AG10803 (cell line): ENCODE measurements at places on chromosomes 4 and X.

- DNase-seq, result no peak
These were observed 2.3 kb downstream of the SH3TC1 start for GRCh38 chr4:8201321-8201781.

DNA sequence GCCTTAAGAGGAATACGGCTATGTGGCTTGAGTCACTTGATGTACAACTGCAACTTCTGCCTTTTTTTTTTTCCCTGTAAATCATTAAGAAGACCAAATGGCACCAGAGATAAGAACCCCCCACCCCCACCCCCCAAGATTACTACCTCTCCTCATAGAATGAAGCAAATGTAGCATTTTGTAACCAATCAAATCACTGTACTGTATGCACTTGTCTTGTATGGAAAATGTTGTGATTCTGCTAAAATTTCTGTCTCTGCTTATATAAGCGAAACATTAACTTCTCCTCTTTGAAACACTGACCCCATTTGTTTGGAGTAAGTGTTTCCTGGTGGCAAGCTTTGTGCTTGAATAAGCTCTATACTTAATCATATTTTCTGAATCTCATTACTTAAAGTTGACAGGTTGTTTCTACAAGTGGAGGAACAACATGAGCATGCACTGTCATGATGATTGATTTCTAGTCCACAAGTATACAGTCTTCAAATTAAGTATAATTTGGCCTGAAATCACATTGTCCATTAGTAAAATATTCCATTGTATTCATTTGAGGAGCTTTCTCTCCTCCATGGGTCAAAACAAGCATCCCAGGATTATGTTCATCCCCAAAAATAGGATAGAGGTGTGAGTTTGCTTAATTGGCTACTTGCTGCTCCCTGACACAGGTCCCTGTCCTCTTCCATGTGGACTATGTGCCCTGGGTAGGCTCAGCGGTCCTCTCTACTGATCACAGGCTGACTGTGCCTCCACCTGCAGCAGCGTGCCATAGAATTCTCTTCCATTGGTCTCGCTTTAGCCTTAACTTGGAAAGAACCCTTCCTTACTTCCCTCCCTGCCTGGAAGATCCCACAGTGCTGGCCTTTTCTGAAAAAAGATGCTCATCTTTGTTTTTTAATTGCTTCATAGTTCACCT lies 104.0 kb upstream of the BMP2K start:
- DNase-seq, result no peak

GRCh38 chrX:153469811-153470410 lies 465 bp downstream of the HAUS7 start:
- peak; percentile 21 for DNase-seq

DNA sequence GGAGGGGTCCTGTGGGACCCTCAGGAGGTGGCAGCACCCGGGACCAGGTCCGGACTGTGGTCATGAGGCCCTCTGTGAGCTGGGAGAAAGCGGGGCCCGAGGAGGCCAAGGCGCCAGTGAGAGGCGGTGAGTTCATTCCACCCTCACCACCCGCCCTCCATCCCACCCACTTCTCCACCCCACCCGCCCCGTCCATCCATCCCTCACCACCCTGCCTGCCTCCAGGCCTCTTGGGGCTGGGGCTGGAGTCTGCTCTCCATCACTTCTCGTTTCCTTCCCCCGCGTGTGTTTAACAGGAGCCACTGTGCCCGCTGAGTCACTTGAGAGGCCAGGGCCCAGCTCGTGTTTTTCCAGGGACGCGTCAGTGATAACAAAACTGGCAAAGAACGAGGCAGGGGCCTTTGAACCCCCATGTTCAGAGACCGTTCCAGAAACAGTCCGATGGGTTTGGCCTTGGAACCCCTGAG lies 6.2 kb downstream of the SH3TC1 start:
- no peak for DNase-seq

DNA sequence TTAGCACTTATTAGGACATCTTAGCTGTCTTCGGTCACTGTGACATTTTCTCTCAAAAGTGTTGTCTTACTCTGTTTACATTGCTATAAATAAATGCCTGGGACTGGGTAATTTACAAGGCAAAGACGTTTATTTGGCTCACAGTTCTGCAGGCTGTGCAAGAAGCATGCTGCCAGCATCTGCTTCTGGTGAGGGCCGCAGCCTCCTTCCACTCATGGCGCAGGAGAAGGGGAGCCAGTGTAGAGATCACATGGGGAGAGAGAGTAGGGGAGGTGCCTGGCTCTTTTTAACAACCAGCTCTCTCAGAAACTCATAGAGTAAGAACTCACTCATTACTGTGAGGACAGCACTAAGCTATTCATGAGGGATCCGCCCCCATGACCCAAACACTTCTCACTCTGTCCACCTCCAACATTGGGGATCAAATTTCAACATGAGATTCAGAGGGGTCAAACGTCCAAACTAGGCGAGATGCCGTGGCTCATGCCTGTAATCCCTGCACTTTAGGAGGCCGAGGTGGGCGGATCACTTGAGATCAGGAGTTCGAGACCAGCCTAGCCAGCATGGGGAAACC lies 43.5 kb upstream of the HERC6 start:
- DNase-seq, result peak; percentile 23

GRCh38 chr4:53595834-53596233 lies 4.5 kb upstream of the LNX1 start:
- no peak for DNase-seq

DNA sequence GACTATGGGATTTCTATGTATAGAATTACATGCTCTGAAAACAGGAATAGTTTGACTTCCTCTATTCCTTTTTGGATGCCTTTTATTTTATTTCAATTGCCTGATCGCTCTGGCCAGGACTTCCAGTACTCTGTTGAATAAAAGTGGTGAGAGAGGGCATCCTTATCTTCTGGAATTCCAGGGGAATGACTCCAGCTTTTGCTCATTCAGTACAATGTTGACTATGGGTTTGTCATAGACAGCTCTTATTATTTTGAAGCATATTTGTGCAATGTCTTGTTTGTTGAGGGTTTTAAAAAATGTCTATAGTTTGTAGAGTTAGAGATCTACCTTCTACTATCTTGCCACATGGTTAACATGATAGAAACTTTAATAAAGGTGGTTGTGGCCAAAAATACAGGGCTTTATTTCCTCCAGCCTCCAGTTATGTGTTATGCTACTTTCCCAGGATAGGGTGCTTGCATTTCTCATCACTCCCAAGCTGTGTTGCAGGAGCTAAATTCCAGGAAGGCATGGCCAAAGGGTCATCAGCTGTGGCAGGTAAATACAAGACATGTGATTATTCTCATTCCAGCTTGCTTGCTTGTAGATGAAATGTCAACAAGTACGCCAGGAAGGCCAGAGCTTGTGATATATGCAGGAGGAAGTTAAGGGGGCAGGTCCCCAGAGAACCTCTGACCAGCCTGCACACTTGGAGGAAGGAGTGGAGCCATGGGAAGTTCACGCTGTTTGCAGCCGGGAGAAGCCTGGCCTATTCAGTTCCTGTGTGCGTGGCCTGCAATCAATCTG lies 142.4 kb upstream of the CPXCR1 start:
- DNase-seq, result no peak

GRCh38 chr4:10554694-10555093 lies 97.5 kb upstream of the ZNF518B start:
- peak; percentile 50 for DNase-seq

DNA sequence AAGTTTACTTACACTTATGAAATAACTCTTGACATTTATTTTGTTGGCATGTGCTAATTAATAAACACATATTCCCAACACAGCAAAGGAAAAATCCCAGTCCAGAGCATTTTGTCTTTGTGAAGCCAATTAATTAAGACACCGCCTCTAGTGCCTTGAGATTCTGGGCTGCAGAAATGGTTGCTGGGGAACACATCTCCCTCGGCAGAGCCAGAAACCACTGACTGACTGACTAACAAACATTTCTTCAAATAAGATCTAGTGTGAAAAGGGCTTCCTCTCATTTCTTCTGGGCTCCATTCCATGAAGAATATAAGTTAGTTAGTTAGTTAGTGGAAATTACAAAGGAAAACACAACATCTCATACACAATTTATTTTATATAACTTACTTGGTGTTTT lies 28.4 kb upstream of the NAP1L5 start:
- DNase-seq, result no peak

DNA sequence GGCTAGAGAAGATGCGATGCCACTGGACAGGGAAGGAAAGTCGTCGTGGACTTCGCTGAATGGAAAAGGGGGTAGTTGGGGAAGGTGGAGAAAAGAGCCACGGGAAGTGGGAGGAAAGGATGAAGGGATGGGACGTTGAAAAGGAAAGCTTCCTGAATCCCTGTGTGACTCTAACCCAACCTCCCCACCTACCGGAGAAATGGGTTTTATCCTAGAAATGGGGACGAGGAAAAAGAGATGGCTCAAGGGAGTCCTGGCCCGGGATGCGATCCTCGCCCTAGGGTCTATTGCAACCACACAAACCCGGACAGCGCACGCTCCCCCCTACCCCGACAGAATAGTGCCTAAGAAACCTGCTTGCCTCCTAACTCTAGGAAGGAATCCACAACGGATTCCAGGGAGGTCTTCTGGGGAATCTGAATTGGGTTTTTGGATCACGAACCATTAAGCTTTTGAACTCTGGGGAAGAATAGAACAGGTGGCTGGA lies 738 bp upstream of the TSPAN5 start:
- peak; percentile 43 for DNase-seq

DNA sequence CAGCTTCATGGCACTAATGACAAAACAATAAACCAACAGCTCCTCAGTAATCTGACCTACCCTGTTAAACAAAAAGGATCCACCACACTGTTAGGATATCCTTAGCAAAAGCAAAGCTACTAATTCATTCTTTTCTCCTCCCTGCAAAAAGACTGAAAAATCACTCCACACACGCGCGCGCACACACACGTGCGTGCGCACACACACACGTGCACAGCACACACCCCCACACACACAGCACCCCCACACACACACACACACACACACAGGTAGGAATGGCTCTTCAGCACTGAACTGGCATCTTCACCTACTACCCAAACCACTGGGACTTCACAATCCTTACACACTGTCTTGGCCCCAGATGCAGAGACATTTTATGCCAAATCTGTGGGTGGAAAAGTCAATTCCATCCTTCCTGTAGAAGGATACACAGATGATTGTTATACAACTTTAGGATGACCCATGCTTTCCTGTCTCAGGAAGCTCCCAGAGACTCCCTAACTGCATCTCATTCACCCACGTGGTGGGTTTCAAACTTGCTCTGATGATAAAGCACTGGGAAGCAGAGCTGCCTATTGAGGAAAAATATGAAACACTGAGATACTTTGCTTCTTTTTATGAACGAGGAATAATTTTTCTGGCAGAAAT lies 102.5 kb downstream of the TSPAN5 start:
- peak; percentile 60 for DNase-seq

DNA sequence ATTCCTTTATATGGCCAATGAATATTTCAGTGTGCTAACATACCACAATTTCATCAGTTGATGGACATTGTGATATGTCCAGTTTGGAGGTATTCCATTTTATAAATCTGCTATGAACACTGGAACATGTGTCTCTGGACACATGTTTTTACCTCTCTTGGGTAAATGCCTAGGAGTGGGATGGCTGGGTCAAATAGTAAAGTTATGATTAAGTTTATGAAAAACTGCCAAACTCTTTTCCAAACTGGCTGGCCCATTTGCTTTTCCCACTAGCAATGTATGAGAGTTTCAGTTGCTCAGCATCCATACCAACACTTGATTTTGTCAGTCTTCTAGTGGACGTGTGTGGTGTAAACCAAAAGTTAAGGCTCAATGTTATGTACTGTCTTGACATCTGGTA lies 40.5 kb downstream of the CEP44 start:
- peak; percentile 40 for DNase-seq

- DNase-seq, result no peak
These were observed 7.0 kb downstream of the RPL36A start for GRCh38 chrX:101397779-101398178.

- DNase-seq, result peak; percentile 52
These were observed 39.4 kb downstream of the RAPGEF2 start for GRCh38 chr4:159142241-159142640.

- DNase-seq, result peak; percentile 71
These were observed 514.2 kb upstream of the DIPK2B start for GRCh38 chrX:45714866-45715265.

DNA sequence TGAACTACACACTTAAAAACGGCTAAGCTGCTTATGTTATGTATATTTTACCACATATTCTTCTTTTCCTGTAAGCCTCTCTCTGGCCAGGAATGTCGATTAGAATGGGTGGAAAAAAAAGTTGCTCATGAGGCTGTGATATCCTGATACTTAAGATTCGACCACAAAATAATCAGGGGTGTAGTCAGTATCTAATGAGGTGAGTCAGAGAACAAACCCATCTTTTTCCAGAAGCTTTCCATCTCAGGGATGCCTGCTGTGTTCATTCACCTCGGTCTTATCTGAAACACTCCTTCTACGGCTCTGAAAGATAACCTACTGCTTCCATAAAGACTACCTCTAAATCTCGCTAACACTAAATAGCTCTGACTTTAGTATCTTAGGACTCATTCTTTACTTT lies 142.7 kb upstream of the MAP3K15 start:
- peak; percentile 30 for DNase-seq

- no peak for DNase-seq
These were observed 16.9 kb downstream of the GATB start for GRCh38 chr4:151743894-151744293.
